Stimulated activated CD4-positive, alpha-beta T cell treated with anti-CD3 and anti-CD28 coated beads, Interleukin-2, amount 100 ng/mL, for 4 hours (primary cell): ENCODE measurements at places on chromosomes 2 and 18.

DNA sequence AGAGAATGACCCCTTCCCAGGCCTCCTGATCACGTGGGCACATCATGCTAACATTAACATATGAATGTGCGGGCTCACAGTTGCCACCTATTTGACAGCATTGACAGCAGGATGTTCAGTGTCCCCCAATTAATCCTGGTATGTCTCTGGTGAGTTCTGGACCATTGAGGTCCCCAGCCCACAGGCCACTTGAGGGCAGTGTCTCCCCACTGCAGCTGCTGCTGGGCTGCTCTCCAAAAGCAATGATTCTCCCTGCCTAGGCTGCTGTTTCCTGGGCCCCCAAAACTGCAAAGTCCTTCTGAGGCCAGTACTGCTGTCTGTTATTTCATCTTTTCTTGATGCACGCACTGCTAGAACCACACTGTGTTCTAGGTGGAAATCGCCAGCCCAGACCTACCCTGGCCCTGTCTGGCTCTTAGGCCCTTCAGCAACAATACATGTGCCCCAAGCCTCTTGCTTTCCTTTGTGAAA is 52.7 kb upstream of the MAPK4 start:
- DNase-seq, result no peak

DNA sequence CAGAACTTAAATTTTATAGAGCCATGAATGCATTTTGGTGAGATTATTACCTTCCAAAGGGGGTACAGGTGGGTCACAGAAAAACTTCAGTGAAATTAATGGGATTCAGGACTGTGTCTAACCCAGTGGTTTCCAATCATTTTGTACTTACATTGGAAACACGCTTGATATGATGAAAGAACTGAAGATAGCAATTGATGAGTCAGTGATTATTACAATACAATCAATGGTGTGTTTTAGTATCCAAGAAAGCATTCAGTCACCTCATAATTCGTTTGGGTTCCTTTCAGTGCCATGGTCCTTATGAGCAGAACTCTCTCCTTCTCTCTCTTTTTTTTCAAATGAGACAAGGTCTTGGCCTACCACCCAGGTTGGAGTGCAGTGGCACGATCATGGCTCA is 66.5 kb upstream of the IGFBP5 start:
- DNase-seq, result no peak

- DNase-seq, result no peak
These were observed 35.3 kb downstream of the SMIM21 start for GRCh38 chr18:75392226-75392578.

GRCh38 chr2:34719206-34719605 is 1120.1 kb upstream of the FAM98A start:
- no peak for DNase-seq

DNA sequence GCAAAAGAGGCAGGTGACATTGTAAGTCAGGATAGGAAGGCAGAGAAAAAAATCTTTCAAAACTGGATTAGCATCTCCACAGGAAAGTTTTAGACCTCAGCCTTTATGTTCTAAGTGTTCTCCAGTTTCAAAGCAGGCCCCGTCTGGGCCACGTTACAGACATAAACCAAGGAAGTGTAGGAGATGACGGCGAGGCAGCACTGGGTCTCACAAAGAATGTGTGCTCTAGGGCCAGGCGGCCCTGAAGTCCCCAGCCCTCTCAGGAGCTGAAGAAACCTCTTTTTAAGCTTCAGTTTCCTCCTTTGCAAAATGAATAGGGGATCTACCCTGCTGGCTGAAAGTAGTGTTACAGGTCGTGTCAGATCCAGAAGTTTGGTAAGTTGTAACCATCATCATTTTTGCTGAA is 81.7 kb downstream of the SPRED2 start:
- no peak for DNase-seq

DNA sequence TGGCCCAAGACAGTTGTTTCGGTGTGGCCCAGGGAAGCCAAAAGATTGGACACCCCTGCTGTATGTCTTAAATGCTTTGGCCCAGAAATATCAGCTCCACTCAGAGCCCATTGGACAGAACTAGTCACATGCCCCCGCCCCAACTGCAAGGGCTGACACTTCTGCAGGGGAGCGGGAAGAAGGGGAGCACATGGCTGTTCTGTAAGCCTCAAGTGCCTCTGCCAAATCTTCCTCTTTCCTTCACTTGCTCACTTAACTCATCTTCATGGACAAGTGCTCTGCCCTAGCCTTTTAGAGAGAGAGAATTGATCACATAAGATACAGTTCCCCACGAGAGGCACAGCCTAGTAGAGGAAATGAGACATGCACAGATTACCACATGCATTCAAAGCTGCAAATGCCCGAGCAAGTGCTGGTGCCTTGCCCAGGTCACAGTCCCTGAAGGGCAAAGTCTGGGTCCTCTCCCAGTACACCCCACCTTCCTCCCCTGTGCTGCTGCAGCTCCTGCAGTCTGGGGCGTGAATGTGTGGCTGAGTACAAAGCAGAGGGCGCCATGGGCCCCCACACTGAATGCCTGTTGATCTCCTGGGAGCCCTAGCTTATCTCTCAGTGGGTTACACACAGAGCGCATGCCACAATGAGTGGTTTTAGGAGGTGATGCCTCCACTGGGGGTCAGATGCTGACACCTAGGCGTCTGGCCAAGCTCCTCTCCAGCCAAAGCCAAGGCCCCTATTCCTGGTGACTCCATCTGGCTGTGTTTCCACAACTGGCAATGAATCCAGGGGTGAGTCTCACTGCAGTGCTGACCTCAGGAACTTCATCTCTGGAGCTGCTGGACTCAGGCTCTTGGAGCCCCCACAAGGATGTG is 135.3 kb downstream of the CTIF start:
- DNase-seq, result no peak

GRCh38 chr18:3458952-3459853 is 9.2 kb downstream of the TGIF1 start:
- no peak for DNase-seq

DNA sequence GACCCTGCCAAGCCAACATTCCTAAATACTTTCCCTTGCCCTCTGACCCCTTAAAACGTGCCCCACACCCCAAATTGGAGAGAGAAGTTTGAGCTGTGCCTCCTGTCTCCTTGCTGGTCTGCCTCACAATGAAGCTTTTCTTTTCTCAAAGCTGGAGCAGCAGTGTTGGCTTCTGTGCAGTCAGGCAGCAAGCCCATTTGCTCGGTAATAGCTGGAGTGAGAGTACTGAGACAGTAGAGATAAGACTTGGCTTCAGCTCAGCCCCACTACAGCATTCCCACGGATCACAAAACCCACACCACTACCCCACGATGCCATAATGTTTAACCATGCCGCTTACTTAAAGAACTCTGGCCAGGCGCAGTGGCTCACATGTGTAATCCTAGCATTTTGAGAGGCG is 73.0 kb downstream of the NCAPH start:
- DNase-seq, result no peak

DNA sequence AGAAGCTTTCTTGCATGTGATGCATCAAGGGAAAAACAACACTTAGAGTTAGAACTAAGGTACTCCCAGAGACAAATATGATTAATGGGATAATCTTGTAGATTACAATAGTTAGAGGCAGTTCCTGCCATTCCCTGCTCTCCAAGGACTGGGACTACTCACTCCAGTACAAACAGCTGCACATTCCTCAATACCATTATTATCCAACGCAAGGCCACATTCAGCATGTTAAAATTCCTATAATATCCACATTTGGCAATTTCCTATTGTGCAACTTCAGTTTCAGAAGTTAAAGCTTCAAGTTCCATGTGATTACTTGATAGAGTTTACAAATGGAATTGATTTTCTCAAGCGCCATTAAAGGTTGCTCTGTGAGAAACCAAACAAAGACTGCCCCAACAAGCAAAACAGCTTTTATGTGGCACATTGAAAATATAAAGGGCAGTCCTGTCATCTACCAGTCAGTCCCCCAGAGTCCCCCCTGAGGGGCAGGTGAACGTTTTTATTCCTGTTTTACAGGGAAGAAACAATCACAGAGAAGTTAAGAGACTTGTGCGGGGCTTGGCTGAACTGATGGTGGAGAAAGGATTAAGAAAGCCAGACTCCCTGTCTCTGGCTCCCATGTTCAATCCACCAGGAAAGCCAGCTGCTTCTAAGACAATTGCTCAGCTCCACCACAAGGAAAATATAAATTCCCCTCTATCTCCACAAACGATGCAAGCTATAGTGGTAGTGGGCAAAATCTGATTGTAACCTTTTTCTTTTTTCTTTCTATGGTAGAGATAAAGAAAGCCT is 72.6 kb downstream of the TXNL1 start:
- no peak for DNase-seq

GRCh38 chr2:37831081-37831780 is 93.9 kb upstream of the RMDN2 start:
- DNase-seq, result no peak

DNA sequence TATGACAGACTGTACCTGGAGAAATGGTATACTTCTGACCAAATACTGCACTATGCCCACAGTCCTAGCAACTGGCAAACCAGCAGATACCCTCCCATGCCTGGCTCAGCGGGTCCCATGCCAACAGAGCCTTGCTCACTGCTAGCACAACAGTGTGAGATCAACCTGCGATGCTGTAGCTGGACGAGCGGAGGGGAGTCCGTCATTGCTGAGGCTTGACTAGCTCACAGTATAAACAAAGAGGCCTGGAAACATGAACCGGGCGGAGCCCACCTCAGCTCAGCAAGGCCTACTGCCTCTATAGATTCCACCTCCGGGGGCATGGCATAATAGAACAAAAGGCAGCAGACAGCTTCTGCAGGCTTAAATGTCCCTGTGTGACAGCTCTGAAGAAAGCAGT is 93.2 kb upstream of the CAB39 start:
- DNase-seq, result no peak

DNA sequence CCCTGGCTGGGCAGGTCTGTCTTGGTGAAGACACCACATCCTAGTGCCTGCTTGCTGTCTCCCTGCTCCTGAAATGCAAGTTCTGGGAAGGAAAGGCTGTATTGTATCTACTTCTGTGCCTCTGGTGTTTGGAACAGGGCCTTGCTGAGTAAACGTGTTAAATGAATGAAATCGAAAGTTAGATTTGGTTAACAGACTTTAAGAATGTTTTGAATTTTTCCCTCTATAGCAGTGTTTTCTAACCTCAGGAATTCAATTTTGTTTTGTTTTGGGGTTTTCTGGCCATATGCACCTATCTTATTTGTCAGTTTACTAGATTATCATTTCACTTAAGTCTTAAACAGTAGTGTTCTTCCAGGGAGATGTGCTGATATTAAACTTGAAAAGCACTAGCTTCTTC is 20.7 kb downstream of the FARP2 start:
- no peak for DNase-seq

DNA sequence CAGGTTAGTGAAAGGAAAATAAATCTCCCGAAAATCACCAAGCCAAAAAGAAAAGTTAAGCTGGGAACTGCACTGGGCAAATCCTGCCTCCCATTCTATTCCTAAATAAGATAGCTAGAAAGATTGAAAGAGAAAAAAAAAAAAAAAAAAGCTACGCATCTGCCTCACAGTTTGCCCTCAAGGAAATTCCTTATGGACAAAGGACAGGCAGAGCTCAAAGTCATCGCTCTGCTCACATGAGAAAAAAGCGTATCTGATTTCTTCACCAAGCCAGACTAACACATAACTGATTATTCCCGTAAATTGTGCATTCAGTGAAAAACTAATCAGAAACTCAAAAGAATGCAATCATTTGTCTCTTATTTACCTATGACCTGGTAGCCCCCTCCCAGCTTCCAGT is 50.0 kb downstream of the PUM2 start:
- no peak for DNase-seq

DNA sequence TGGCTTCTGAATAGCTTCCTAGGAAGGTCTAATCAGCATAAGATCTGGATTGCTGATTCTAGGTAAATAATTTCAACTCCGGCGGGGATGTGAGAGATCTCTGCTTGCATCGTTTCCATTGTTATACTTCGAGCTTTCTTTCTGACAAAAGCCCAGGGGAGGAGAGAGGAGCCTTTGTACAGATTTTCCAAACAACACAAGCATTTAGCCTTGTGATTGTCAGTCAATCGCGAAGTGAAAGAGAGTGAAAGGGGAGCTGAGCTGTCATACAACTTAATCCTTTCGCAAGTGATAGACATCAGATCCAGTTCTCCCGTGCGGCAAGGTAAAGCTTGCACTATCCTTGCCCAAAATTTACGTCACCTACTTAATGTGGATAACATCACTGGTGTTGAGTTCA is 26.2 kb downstream of the RALB start:
- DNase-seq, result no peak

- no peak for DNase-seq
These were observed 234.6 kb upstream of the SIX3 start for GRCh38 chr2:44706681-44707553.

DNA sequence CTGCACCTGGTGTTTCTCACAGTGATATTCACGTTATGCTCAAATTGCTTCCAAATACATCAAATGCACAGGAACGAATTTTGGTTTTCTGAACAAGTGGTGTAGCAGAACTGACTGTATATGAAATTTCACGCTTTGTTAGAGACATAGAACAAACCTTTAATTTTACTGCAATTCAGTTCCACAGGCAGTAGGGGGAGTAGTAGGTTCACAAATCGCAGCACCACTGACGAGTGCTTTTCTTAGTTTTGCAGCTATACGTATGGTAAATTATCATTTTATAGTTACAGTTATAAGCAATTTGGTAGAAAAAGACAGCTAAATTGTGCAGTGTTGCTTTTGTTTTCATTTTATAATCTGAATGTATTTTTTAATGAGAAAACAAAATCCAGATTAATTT is 113.3 kb downstream of the KIAA1328 start:
- DNase-seq, result no peak

GRCh38 chr2:169546756-169547155 is 26.9 kb downstream of the FASTKD1 start:
- no peak for DNase-seq

- DNase-seq, result no peak
These were observed 79.3 kb downstream of the PLA2R1 start for GRCh38 chr2:159982842-159983785.

DNA sequence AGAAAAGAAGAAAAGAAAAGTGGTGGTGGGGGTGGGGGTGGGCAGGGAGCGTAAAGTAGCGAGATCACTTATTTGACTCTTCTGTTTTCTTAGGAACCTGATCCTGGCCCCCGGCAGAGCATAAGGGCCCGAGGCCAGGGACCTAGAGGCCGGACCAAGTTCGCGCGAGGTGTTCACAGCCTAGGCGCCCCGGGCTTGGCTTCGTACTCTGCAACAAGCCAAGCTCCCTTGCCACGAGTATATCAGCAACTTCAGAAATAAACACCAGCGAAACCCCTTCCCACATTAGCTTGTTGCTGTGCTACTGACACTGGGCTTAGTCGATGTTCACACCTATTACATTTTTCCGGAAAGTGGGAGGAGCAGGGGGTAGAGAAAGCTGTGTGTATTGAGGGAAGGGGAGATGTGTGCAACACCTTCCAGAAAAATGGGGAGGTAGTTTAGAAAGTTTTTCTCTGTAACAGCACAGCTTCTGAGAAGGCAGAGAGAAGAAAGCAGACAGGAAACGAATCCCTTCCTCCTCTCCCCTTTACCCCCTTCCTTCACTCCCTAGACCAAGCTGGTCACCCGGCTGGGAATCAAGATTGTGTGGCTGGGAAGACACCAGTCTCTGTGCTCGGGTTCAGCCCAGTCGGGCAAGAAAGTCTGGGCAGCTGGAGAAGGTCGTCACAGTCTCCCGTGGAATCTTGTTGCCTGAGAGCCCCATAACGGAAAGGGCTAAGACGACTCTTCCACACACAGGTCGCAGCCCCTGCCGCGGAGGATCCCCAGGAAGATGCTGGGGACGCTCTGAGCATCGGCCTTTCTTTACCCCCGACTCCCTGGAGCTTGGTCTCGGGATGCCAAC is 12.0 kb upstream of the SATB2 start:
- no peak for DNase-seq
